Pancreas (tissue), 10 donors: ENCODE measurements at places on chromosomes 3 and 15. TPM values are rescaled to one million over a fixed set of nuclear protein-coding genes. Genes with fewer than 3 reads are reported as not detected.

DNA sequence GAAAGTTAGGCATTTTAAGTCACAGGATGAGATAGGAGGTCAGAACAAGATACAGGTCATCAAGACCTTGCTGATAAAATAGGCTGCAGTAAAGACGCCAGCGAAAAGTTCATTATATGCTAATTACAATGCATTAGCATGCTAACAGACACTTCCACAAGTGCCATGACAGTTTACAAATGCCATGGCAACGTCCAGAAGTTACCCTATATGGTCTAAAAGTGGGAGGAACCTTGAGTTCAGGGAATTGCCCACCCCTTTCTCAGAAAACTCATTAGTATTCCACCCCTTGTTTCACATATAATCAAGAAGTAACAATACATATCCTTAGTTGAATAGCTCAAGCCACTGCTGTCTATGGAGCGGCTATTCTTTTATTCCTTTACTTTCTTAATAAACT is 92.7 kb upstream of the PLXND1 start:
- no peaks in the 10 kb centered on the region for H3K36me3 ChIP-seq
- H3K27ac ChIP-seq = no peak overlapping the region
- H3K4me1 ChIP-seq = no peaks in the 10 kb centered on the region
- H3K27me3 ChIP-seq = no peaks in the 10 kb centered on the region

DNA sequence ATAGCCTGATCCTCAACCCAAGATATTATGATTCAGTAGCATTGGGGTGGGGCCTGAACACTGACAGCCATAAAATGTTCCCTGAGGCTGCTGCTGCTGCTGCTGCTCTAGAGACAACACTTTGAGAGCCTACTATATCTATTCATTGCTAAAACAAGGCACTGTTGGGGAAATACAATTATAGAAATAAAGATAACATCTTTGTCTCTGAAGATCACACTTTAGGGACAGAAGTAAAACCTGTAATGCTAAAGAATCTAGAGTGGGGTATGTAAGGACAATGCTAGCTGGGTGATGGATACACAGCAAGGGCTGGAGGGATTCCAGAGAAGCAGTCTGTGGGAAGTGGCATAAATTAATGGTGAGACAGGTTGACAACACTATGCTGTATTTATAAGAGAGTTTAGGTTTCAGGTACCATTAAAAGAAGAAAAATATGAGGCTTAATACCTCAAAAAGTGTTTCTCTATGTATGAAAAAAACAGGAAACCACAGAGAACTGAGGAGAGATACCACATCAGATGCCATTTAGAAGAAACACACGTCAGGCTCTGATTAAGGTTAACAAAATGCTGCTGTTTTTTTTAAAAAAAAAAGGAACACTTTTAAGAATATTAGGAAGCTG is 115.9 kb downstream of the CBLB start:
- no peaks in the 10 kb centered on the region for H3K27me3 ChIP-seq
- H3K36me3 ChIP-seq = no peaks in the 10 kb centered on the region
- no peak for DNase-seq

DNA sequence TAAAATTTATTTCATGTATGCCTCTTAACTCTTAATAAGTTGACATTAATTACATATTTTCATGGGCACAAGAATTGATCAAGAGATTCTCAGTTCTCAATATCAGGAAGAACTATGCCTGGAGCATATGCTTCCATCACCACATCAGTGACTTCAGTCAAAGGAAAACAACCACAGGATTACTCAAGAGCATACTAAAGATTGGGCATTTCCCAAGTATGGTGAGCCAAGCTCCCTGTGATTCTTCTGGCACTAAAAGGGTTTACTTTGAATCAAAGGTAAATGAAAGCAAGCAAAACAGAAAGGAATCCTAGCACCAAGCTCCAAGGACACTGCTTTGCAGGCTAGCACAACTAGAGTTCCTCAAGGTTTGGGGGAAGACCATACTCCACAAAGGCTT is 44.6 kb downstream of the FMN1 start:
- H3K4me3 ChIP-seq = no peak overlapping the region
- no peak overlapping the region for H3K27ac ChIP-seq
- no peaks in the 10 kb centered on the region for H3K36me3 ChIP-seq
- no peaks in the 10 kb centered on the region for H3K4me1 ChIP-seq
- no peaks in the 10 kb centered on the region for H3K27me3 ChIP-seq
- DNase-seq = no peak

The COL8A1 gene
- 0.32 TPM for total RNA-seq

- H3K27ac ChIP-seq = peak overlapping the region; percentile 36
- H3K27me3 ChIP-seq = no peaks in the 10 kb centered on the region
- no peak for DNase-seq
- no peaks in the 10 kb centered on the region for H3K36me3 ChIP-seq
- H3K4me3 ChIP-seq = no peak overlapping the region
Observed at GRCh38 chr3:177589911-177590381, 392.7 kb upstream of the TBL1XR1 start.

GRCh38 chr15:95549168-95549738 is 781.2 kb upstream of the NR2F2 start:
- H3K27me3 ChIP-seq = no peaks in the 10 kb centered on the region
- no peaks in the 10 kb centered on the region for H3K4me1 ChIP-seq
- no peak overlapping the region for H3K27ac ChIP-seq
- no peak overlapping the region for H3K4me3 ChIP-seq

- no peak overlapping the region for H3K27ac ChIP-seq
- no peaks in the 10 kb centered on the region for H3K36me3 ChIP-seq
- DNase-seq = no peak
- no peaks in the 10 kb centered on the region for H3K27me3 ChIP-seq
Observed at GRCh38 chr3:178063461-178063860, 472.8 kb upstream of the KCNMB2 start.

- no peak for DNase-seq
- no peaks in the 10 kb centered on the region for H3K4me1 ChIP-seq
- no peak overlapping the region for H3K4me3 ChIP-seq
- H3K27ac ChIP-seq = no peak overlapping the region
Observed at GRCh38 chr15:29651476-29652233, 170.6 kb downstream of the TJP1 start.

The SEMA7A gene
- 0.98 TPM for total RNA-seq

The RBMS3 gene
- 10.0 TPM for total RNA-seq

DNA sequence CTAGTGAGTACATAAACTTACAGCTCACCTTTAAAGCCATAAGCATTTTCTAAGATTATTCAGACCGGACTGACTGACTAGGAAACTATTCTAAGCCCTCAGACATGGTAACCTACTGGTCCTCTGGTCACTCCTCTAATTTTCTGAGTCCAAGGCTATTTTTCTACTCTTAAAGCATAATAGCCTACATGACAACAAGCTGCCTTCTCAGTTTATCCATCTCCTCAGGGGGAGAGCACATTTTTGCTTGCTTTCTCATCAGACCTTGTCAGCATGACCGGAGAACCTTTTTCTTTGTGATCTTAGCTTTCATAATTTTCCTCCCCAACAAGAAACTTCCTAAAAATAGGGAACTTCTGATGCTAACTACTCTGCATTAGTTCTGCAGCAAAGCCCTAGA is 38.4 kb downstream of the UBP1 start:
- H3K27me3 ChIP-seq = no peaks in the 10 kb centered on the region
- DNase-seq = no peak
- H3K4me3 ChIP-seq = no peak overlapping the region
- no peaks in the 10 kb centered on the region for H3K4me1 ChIP-seq

DNA sequence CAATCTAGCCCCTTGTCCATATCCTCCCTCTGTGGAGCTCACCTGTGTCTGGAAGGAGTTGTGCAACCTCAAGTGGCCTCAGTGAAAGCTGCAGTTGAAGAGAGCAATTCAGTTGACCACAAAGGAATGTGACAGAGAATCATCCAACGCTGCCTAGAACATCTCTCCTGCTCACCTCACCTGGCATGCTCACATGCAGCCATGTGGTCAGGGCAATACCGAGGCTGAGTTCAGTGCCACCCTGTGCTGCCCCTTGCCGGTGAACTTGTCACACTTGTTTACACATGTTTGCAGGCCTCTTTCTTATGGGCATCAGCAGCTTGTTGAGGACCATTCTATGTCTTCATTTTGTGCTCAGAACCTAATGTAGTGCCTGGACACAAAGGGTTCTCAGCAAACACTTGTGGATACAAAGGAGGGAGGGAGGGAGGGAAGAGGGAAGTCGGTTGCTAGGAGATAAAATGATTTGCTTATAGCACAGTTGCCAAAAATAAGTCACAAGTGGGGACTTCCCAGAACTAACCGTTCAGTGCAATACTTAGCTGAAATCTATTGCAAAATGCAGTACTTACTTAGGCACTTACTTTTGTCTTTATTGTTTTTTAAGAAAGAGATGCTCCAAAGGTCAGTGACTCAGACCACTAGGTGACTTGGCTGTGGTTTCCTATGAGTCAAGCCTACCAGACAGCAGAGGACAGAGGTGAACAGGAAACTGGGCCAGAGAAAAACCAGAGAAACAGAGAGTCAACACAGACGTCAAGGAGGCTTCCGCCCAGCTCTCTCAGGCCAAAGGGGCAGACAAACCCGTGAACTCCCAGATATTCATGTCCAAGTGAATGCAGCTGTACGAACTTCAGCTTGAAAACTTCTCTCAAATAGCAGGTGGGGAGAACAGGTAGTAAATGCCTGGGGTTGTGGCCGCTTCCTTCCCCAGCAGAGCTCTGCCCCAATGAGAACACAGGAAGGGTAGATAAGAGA is 227.8 kb upstream of the CTNNB1 start:
- peak; percentile 37 for DNase-seq
- H3K27ac ChIP-seq = peak overlapping the region; percentile 13
- H3K4me1 ChIP-seq = peaks cover 12% of the 10 kb centered on the region
- no peaks in the 10 kb centered on the region for H3K36me3 ChIP-seq
- H3K27me3 ChIP-seq = no peaks in the 10 kb centered on the region

The CPA3 gene
- total RNA-seq = 4.8 TPM

DNA sequence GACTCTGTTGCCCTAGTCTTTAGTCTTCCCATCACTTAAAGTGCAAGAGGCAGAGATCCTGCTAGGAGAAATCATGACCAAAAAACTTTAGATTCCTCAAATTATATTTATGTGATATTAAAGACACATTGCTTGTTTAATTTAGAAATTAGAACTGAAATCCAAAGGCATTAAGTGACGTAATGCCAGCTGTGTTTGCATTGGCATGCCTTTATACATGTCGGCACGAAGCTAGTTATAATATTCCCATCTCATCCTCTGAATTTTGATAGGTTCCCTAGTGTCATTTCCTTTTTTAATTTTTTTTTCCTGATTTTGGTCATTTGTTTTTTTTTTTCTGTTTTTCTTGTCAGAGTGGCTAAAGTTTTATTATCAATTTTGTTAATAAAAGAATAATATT is 203.5 kb upstream of the ZBTB20 start:
- H3K36me3 ChIP-seq = no peaks in the 10 kb centered on the region
- no peak overlapping the region for H3K27ac ChIP-seq
- no peak overlapping the region for H3K4me3 ChIP-seq

The GPR62 gene
- 0.09 TPM for total RNA-seq

The GSK3B gene
- 11.8 TPM for total RNA-seq

The TNFSF10 gene
- 18.1 TPM for total RNA-seq

- H3K27me3 ChIP-seq = no peaks in the 10 kb centered on the region
- H3K36me3 ChIP-seq = no peaks in the 10 kb centered on the region
- no peaks in the 10 kb centered on the region for H3K4me1 ChIP-seq
- no peak overlapping the region for H3K27ac ChIP-seq
- no peak for DNase-seq
- H3K4me3 ChIP-seq = no peak overlapping the region
Observed at GRCh38 chr3:27540231-27540630, 56.0 kb upstream of the SLC4A7 start.

The SERINC4 gene
- total RNA-seq = not detected

The KIF23 gene
- 1.3 TPM for total RNA-seq

DNA sequence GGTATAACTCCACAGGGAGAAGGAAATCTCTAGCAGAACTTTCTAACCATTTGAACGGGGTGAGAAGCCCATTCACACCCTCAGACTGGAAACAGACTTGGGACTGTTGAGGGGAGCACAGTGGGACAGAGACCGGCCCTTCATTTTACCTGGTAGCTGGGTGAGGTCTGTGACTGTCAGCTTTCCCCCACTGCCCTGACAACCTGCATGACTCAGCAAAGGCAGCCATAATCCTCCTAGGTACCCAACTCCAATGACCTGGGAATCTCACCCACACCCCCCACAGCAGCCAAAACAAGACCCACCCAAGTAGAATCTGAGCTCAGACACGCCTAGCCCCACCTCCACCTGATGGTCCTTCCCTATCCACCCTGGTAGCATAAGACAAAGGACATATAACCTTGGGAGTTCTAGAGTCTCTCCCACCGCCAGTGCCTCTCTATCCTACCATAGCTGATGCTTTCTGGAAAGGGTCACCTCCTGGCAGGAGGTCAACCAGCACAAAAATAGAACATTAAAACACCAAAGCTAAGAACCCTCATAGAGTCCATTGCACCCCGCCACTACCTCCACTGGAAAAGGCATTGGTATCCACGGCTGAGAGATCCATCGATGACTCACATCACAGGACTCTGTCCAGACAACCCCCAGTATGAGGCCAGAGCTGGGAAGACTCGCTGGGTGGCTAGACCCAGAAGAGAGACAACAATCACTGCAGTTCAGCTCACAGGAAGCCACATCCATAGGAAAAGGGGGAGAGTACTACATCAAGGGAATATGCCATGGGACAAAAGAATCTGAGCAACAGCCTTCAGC is 28.0 kb downstream of the SENP7 start:
- no peak for DNase-seq
- no peaks in the 10 kb centered on the region for H3K27me3 ChIP-seq
- no peaks in the 10 kb centered on the region for H3K36me3 ChIP-seq

The GPR149 gene
- total RNA-seq = 0.12 TPM

The UPK1B gene
- total RNA-seq = 6.6 TPM

GRCh38 chr3:143016321-143016972 is 15.1 kb downstream of the U2SURP start:
- DNase-seq = no peak
- no peak overlapping the region for H3K27ac ChIP-seq
- no peaks in the 10 kb centered on the region for H3K27me3 ChIP-seq
- H3K4me1 ChIP-seq = no peaks in the 10 kb centered on the region

- no peaks in the 10 kb centered on the region for H3K36me3 ChIP-seq
- H3K27me3 ChIP-seq = no peaks in the 10 kb centered on the region
- no peaks in the 10 kb centered on the region for H3K4me1 ChIP-seq
- H3K4me3 ChIP-seq = no peak overlapping the region
Observed at GRCh38 chr3:40237889-40238571, 71.5 kb upstream of the EIF1B start.

GRCh38 chr3:15297608-15298350 is 34.6 kb downstream of the SH3BP5 start:
- H3K36me3 ChIP-seq = no peaks in the 10 kb centered on the region
- H3K4me1 ChIP-seq = no peaks in the 10 kb centered on the region
- no peak overlapping the region for H3K4me3 ChIP-seq
- no peaks in the 10 kb centered on the region for H3K27me3 ChIP-seq
- DNase-seq = no peak
- no peak overlapping the region for H3K27ac ChIP-seq

- H3K4me3 ChIP-seq = no peak overlapping the region
- no peaks in the 10 kb centered on the region for H3K36me3 ChIP-seq
- no peaks in the 10 kb centered on the region for H3K27me3 ChIP-seq
- H3K27ac ChIP-seq = no peak overlapping the region
Observed at GRCh38 chr15:57282686-57283085, 93.6 kb upstream of the CGNL1 start.

The CLDN16 gene
- 0.25 TPM for total RNA-seq
